ENCODE measurements at places on chromosomes 7 and 10. TPM values are rescaled to one million over a fixed set of nuclear protein-coding genes. Genes with fewer than 3 reads are reported as not detected.

DNA sequence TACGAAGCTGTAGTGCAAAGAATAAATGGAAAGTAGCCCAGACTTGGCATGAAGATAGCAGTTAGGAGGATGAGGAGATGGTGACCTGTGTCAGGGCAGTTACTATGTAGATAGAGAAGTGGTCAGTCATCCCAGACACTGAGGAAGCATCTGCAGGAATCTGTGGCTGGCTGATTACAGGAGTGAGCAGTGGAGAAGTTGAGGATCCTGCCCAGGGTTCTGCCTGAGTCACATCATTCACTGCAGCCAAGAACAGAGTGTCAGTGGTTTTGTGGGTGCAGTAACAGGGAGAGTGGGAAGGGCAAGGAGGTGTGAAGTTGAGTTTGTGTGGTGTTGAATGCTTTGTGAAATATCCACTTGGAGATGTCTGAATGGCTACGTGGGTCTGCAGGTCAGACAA, 676.4 kb upstream of the NRP1 start:
- DNase-seq = no peak

GRCh38 chr10:95741807-95742467, 14.0 kb upstream of the ENTPD1 start:
- DNase-seq = no peak

DNA sequence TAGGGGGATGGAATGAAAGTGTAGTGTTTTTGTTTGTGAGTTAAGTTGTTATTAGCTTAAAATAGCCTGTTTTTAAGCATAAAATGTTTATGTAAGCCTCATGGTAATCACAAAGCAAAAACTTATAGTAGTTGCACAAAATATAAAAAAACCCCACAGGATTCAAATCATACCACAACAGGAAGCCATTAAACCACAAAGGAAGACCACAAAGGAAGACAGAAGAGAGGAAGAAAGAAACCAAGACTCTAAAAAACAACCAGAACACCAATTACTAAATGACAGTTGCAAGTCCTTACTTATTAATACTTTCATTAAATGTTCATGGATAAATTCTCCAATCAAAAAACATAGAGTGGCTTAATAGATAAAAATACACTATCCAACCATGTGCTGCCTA, 63.6 kb downstream of the ANKRD7 start:
- DNase-seq = no peak

The OR2A1 gene
- total RNA-seq = not detected

The PLXDC2 gene
- total RNA-seq = 0.06 TPM

The UBE2D4 gene
- total RNA-seq = 18.3 TPM
